Omental fat pad (tissue), 4 donors: ENCODE measurements at places on chromosomes 5 and 9.

DNA sequence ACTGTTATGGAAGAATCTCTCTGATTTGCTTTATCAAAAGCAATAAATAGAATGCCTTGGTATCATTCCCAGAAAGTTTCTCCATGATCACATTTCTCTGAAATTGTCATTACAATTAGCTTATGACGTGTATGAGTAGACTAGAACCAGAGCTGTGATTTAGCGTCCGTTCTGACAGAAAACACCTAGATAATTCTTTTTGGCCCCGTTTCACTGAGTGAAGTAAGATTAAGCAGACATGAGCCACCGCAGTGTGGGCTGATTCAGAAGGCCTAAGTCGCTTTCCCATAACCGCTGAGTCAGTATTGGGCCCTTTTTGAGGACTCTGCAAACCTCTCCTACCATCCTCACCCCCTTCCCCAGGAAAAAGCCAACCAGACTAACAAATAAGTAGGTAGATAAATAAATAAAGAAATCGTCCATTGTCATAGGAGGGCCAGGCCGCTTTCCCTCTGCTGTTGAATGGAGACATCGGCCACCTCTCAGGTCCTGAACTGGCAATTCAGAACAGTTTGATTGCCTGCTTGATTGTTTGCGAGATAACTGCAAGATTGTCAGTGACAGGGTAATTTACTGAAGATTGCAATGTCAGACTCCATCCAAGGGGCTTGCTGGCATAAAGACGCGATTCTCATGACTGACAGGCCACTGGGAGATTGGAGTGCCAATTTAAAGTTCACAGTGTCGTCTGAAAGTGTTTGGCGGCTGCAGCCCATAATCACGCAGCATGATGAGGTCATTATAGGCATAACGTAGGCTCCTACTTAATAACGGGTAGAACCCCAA lies 105.0 kb upstream of the WWC1 start:
- no peak for DNase-seq

DNA sequence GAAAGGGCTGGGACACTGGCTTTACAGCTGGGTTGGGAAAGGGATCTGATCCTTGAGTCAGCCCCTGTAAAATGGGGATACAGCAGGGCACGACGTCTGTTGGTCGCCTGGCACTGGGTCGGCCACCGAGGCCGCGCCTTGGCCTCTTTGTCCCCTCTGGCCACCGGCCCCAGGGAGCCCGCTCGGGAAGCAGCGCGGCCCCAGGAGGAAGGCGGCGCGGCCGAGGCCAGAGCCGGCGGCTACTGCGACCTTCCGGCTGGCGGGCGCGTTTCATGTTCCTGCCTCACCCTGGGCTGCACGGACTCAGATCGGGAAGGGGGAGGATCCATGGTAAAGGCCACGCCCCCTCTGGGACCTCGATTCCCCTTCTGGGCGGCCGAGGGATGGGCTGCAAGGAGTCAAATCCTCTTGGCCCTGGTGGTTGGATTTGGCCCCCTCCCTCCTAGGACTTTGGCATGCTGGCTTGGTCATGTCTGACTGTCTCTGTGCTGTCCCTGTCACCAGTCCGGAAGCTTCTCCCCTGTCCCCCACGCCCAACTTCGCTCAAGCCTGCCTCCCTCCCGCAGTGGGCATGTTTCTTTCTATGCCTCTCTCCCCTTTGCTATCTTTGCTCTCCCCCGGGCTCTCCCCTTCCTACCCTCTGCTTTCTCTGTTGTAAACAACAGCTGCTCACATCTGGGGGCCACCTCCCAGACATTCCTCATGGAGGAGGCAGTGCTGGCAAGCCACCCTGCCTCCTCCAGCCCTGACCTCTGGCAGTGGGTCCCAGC lies 25.8 kb downstream of the FPGS start:
- peak; percentile 70 for DNase-seq

DNA sequence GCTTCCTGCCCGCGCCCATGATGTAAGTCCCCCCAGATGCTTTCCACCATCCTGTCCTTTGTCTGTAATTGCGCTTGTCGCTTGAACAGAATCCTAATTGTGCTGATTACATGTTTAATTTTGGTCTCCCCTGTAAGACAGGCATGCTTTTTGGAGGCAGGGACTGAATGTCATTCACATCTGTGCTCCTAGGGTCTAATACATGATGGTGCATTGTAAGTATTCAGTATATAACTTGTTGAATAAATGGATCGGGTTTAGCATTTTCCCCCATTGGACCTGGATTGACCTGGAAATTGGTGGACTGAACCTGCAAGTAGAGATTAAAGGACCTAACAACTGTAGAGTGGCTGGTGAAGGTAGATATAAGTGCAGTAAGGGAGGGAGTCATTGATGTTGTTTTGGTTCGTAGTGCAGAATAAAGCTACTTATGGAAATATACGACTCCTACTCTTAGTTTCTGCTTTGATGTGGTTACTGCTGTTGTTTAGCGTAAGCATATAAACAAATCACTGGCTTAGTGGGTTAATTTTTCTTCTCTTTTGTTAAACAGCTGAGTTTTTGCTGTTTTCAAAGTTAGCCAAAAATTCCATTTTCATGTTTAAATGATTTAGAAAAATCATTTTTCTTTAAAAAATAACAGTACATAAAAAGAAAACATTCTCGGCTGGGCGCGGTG lies 57.3 kb downstream of the TRIO start:
- no peak for DNase-seq

GRCh38 chr9:107906074-107906473 lies 416.5 kb upstream of the KLF4 start:
- DNase-seq: no peak

- no peak for DNase-seq
Measured at GRCh38 chr5:14445576-14446290, 135.9 kb upstream of the OTULINL start.

GRCh38 chr9:81581986-81582385 lies 107.4 kb downstream of the TLE1 start:
- no peak for DNase-seq

GRCh38 chr5:66860199-66860975 lies 264.2 kb downstream of the MAST4 start:
- no peak for DNase-seq

DNA sequence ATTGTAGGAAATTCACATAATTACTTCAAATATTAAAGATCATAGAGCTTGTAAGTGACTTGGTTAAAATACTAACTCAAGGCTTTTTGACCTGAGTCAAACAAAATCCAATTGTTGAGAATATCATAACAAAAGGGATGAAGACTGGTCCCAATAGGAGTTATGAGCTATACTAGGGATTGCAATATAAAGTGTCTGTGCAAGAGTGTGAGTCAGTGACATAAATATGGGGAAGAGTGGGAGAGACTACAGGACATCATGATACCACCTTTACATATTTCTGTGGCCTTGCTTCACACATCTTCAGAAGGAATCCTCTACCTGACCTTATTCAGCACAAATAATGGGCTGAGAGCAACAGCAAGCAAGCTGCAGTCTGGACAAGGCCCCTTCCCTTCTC lies 180.9 kb upstream of the SLC24A2 start:
- DNase-seq: no peak

- no peak for DNase-seq
Measured at GRCh38 chr5:115306011-115306536, 9.6 kb upstream of the CCDC112 start.

DNA sequence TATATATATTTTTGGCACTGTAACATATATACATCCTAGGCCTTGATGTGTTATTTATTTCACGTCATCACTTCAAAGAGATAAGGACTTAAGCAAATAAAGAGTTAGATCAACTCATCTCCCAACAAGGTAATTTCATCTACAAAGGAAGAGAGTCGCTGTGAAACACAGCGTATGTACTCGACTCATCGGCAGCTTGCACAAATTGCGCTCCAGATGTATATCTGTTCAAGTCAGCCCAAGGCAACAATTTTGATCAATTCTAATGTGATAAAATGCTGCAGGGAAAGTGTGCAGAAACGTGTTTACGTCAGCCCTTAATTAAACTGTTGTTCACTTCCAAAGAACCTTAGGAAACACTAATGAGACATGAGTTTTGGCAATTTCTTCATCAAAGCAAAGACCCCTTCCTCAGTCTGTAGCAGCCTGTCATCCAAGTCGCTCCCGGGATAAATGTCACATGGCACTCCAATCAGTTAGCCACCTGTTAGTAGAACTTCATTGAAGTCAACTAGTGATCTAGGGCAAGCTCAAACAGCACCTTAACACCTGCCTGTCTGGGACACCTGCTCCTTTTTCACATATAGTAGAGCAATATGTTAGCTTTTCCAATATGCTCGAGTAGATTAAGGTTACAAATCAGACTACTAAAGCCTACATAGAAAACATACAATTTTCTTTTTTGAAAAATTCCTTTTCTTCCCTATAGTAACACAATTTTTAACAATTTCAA lies 182.4 kb downstream of the NFIB start:
- DNase-seq: no peak

DNA sequence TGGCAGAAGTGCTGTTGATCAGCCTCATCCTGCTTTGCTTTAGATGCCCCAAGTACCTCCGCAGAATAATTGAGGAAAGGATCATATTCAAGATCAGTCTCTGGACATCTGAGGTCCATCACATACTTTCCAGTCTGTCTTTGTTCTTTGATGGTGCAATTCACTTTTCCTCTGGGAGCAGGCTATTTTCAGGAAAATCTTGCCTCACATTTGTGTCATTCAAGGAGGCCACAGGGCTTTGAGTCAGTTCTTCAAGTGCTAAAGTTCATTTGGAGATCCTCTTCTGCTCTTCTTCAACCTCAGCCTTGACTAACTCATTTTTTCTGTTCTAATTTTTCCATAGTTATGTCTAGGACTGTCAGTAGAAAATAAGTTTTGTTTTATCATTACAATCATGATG lies 18.6 kb downstream of the EQTN start:
- no peak for DNase-seq

- DNase-seq: no peak
Measured at GRCh38 chr5:176687247-176687646, 40.0 kb downstream of the TSPAN17 start.

DNA sequence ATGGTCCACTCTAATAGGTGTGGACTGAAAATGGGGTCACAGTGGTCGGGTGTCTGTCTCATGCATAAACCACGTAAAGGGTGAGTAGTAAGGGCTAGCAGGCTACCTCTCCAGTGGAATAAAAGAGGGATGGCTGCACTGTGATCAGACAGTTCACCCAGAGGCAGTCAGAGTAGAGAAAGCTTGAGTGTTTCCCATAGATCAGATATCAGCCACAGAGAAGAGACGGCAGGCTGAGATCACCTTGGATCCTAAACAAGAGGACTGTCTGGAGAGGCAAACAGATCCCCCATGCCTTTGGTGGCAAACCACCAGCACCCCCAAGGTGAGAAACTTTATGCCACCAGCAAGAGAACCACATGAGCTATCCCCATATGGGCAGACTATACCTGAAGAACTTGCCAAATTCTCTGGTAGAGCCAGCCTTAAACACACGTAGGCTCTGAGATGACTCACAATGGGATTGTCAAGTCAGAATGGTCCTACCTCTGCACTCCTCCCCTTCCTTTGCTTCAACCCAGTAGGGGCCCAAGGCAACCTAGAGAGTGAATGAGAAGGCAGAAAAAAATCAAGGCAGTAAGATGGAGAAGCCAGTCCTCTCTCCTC lies 205.2 kb upstream of the MAP3K1 start:
- no peak for DNase-seq

DNA sequence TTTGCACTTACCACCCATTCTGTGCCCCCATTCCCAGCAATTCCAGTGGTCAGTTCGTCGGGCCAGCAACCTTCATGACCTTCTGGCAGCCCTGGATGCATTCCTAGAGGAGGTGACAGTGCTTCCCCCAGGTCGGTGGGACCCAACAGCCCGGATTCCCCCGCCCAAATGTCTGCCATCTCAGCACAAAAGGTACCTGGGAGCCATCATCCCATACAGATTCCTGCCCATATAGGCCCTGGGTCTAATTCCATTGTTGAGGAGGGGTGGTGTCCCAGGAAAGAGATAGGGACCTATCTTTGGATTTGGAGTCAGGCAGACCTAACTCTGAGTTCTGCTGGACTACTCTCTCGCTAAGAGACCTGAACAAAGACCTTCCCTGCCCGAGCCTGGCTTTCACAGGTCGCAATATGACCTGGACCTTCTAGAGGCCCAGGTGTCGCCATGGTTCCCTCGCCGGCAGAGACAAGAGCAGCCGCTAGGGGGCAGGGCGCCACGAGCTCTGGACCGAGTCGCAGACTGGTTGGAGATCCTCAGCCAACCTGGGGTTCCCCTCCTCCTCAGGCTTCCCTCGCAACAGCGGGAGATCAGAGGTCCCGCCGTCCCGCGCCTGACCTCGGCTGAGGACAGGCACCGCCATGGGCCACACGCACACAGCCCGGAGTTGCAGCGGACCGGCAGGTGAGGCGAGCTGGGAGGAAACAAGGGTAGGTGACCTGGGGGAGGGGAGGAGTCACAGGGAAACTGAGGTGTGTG lies 3.1 kb downstream of the SLC4A9 start:
- peak; percentile 61 for DNase-seq
